CD4-positive, alpha-beta T cell treated with Interleukin-4 for 4 hours (primary cell): ENCODE measurements at places on chromosomes 2 and 18.

DNA sequence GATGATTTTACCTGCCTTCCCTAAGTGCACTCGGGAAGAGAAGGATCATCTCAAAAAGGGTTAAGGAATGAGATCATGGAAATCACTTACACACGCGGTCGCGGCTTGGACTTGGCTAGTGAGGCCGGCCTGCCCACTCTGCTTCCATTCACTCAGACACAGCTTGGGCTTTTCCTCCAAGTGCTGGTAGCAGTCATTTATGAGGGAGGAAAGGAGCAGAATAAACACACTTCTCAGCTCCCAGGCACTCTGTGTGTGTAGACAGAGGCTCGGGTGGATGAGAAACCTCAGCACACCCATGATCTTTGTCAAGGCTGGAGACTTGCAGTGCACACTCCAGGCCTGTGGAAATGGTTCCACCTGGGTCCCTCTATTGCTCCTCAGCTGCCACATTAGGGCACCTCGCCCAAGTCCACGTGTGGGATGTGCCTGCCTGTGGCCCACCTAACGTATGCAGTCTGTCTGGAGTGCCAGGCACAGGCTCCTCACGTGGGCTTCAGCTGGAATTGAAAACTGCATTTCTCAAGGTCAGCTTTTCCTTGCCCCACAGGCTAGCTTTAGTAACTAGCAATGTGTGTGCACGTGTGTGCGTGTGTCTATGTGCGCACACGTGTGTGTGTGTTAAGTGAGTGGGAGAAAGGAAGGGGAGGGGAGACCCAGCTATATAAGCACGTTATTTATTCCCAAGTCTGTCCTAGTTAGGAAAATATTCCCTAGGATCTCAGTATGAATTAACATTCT, 288.4 kb downstream of the SOX11 start:
- DNase-seq: no peak

GRCh38 chr2:85704800-85705679, 10.9 kb downstream of the GNLY start:
- peak; percentile 51 for DNase-seq

GRCh38 chr2:147550995-147551731, 293.7 kb upstream of the ACVR2A start:
- no peak for DNase-seq

DNA sequence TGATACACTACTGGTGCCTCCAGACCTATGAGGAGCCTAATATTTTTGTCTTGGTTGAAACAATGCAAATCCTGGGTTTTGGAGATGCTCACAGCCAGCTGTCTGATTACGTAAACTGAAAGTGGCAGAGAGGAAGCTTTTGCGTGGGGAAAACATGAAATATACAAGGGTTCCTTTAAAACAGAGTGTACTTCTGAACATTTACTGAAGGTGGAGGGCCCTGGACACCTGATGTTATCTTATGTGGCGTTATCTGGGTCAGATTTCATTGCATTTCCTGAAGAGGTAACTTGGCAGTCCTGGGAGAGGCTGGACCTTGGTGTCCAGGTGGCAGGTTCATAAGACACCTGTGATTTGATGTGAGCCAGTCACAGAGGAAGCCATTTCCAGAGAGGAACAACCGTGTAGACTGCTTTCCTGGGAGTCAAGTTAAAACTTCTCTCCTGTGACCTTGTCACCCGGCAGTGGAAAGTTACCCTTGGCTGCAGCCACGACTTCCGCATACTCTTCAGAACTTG, 105.0 kb downstream of the NEDD4L start:
- DNase-seq: no peak

- DNase-seq: no peak
These were observed 96.2 kb upstream of the CTAGE1 start for GRCh38 chr18:22513721-22514481.

- DNase-seq: peak; percentile 19
These were observed 3.4 kb downstream of the RAB31 start for GRCh38 chr18:9711361-9712129.

DNA sequence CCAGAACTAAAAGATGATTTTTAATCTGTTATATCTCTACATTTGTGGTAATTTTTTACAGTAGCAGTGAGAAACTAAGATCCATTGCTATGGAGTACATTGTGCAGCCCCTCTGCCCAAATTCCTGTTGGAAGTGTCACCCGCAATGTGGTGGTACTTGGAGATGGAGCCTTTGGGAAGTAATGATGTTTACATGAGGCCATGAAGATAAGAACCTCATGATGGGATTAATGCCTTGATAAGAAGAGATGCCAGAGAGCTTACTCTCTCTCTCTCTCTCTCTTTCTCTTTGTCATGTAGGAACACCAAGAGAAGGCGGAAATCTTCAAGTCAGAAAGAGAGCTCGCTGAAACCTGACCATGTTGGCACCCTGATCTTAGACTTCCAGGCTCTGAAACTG, 535.4 kb downstream of the PID1 start:
- no peak for DNase-seq

DNA sequence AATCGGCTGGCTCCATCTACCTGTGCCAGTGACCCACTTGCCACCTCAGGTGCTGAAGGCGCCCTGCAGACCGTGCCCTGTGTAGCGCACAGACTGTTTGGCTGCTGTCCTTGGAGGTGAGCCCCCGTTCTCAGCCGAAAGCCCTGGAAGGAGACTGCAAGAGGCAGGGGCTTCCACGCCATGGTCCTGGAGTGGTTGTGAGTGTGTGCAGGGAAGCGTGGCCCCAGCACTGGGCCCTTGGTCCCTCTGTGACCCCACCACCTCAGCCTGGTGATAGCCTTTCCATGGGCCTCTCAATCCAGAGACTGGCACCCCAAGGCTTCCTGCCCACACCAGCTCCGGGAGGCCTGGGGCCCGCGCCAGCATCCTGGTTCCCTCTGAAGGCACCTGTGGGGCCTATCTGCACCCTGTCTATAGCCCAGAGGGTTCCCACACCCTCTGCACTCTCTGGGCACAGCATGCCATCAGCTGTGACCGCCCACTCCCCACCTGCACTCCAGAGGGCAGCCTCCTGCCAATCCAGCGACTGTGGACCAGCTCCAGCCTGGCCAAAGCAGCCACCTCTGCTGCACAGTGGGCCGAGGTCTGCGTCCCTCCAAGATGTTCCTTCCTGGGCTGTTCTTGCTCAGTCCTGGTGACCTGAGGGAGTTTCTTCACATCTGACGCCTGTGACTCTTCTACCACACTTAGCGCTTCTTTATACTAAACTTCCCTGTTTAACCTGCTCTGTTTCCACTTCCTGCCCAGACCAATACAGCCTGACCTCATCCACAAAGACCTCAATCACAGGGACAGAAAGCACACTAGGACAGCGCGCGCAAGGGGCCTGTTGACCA, 109.5 kb downstream of the EIPR1 start:
- no peak for DNase-seq

GRCh38 chr2:10661846-10662245, 27.9 kb downstream of the NOL10 start:
- DNase-seq: no peak

GRCh38 chr2:138615257-138615656, 113.7 kb downstream of the SPOPL start:
- no peak for DNase-seq
